ENCODE measurements at places on chromosomes 6 and 20. TPM values are rescaled to one million over a fixed set of nuclear protein-coding genes. Genes with fewer than 3 reads are reported as not detected.

Gene COL12A1
- 0.63 TPM for polyA plus RNA-seq

Gene ZSCAN16
- 31.9 TPM for polyA plus RNA-seq

Gene GRM1
- 2.9 TPM for polyA plus RNA-seq

Gene PRDM13
- polyA plus RNA-seq = not detected

Gene ZBTB22
- 30.0 TPM for polyA plus RNA-seq

Gene WASF1
- 89.7 TPM for polyA plus RNA-seq

Gene CALHM5
- not detected for polyA plus RNA-seq

Gene HLA-E
- polyA plus RNA-seq = 0.51 TPM

Gene MYBL2
- not detected for polyA plus RNA-seq

Gene CST5
- polyA plus RNA-seq = not detected

Gene DUSP22
- polyA plus RNA-seq = 31.8 TPM

Gene POPDC3
- polyA plus RNA-seq = not detected

Gene BMP6
- polyA plus RNA-seq = 2.4 TPM

Gene ADGRF5
- polyA plus RNA-seq = not detected

Gene GNAS-AS1
- polyA plus RNA-seq = 0.64 TPM

Gene STK4
- 14.0 TPM for polyA plus RNA-seq

Gene TRIM31
- not detected for polyA plus RNA-seq

Gene ARMC12
- polyA plus RNA-seq = 4.9 TPM

Gene GGTLC1
- not detected for polyA plus RNA-seq

Gene CFB
- polyA plus RNA-seq = 0.97 TPM

Gene NHLRC1
- polyA plus RNA-seq = 1.2 TPM

Gene KCNK5
- polyA plus RNA-seq = not detected

Gene TINAG
- not detected for polyA plus RNA-seq

Gene COL21A1
- not detected for polyA plus RNA-seq

Gene PTPRA
- 68.2 TPM for polyA plus RNA-seq

Gene TMEM244
- polyA plus RNA-seq = not detected

Gene MOXD1
- polyA plus RNA-seq = 14.7 TPM

Gene KCNS1
- polyA plus RNA-seq = not detected

Gene STMND1
- polyA plus RNA-seq = 0.59 TPM

Gene TSBP1
- polyA plus RNA-seq = not detected

Gene OTOR
- not detected for polyA plus RNA-seq

Gene CFAP61
- polyA plus RNA-seq = 0.42 TPM

Gene SLC17A9
- polyA plus RNA-seq = not detected

Gene PHACTR3
- polyA plus RNA-seq = 1.3 TPM

Gene SYCP2
- 1.4 TPM for polyA plus RNA-seq

Gene PAK5
- polyA plus RNA-seq = 47.0 TPM

Gene MAP3K4
- 42.9 TPM for polyA plus RNA-seq

Gene GZF1
- 33.8 TPM for polyA plus RNA-seq

Gene LRFN2
- polyA plus RNA-seq = 16.8 TPM

Gene PRL
- not detected for polyA plus RNA-seq

Gene BTNL2
- polyA plus RNA-seq = not detected

Gene BEND6
- 8.6 TPM for polyA plus RNA-seq

Gene KIAA1755
- polyA plus RNA-seq = 1.3 TPM
